ENCODE measurements at places on chromosomes 1 and 21.

DNA sequence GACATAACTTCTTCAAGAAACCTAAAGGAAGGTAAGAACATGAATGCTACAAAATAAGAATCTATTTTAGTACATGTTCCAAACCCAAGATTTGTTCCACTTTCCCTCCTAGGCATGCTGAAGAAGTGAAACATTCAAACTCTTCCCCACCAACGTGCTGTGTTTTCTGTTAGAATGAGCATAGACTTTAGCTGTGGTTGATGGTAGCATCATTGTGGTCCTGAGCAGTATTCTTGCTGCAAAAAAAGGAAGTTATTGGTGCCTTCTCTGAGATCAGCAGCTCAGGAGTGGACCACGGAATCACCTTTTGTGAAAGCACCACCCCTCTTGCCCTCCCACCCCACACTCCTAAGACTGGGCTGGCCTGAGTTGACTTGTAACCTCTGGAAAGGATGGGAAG lies 100.4 kb upstream of the POGK start:
- no peak for DNase-seq

GRCh38 chr1:83034851-83035250 lies 964.1 kb downstream of the TTLL7 start:
- no peak for DNase-seq

- DNase-seq: no peak
Observed at GRCh38 chr1:25774921-25775771, 24.8 kb upstream of the SELENON start.

GRCh38 chr1:205430696-205431305 lies 8.9 kb upstream of the LEMD1 start:
- DNase-seq: peak; percentile 70

GRCh38 chr1:5885471-5886139 lies 106.6 kb downstream of the NPHP4 start:
- DNase-seq: no peak

DNA sequence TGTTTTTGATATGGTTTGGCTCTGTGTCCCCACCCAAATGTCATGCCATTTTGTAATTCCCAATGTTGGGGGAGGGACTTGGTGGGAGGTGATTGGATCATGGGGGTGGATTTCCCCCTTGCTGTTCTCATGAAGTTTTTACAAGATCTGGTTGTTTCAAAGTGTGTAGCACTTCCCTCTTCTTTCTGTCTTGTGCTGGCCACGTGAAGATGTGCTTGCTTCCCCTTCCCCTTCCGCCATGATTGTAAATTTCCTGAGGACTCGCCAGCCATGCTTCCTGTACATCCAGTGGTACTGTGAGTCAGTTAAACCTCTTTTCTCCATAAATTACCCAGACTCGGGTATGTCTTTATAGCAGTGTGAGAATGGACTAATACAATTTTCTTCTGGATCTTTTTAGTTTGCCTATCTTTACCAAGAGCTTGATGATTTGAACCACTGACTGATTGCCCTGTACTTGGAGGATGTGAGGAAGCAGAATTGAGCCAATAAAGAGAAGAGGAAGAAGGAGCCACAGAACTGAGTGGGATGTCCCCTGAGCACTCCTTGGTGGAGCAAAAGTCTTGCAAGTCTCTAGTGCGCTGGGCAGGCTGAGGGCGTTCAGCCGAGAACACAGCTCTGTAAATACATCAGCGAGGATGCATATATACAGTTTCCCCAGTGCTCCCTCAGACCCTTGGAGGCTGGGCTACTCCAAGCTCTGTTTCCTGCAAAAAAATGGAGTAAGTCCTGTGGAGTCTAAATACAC lies 102.6 kb downstream of the CYYR1 start:
- no peak for DNase-seq

GRCh38 chr1:89271341-89272015 lies 1.2 kb downstream of the GBP5 start:
- no peak for DNase-seq

GRCh38 chr1:232944347-232944746 lies 6.1 kb upstream of the NTPCR start:
- DNase-seq: no peak

DNA sequence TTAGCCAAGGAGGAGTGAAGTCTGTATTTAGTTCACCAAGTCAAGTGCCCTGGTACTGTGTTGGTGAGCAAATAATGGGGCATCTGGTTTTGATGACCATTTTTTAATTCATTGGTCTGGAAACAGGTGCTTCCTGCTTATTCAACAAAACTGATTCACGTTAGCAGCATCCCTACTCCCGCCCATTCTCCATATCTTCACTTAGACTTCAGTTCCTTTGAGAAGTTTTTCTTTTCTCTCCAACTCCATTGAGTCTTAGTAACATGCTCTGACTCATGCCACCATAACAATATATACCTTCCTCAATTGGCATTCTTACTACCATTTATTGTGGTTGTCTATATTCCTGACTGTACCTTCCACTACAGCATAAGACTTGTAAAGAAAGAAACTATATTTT lies 468.9 kb downstream of the DPYD start:
- DNase-seq: no peak

DNA sequence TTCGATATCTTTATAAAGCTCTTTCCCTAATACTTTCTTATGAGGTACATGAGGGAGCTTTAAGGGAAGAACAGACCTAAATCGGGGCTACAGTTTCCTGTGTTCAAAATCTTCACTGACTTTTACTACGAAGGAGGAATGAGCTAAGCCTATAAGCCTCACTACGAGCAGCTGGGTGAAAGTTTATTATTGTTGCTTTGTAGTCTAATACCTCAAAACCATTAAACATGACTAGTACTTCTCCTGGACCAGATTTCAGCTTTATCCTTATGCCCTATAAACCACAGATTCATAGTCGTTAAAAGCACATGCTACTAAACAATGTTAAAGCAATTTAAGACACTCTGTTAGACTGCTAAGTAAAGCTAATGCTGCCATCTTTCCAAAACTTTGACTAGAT lies 30.2 kb downstream of the NDC1 start:
- DNase-seq: no peak

GRCh38 chr1:113870778-113871177 lies 734 bp downstream of the PTPN22 start:
- no peak for DNase-seq

DNA sequence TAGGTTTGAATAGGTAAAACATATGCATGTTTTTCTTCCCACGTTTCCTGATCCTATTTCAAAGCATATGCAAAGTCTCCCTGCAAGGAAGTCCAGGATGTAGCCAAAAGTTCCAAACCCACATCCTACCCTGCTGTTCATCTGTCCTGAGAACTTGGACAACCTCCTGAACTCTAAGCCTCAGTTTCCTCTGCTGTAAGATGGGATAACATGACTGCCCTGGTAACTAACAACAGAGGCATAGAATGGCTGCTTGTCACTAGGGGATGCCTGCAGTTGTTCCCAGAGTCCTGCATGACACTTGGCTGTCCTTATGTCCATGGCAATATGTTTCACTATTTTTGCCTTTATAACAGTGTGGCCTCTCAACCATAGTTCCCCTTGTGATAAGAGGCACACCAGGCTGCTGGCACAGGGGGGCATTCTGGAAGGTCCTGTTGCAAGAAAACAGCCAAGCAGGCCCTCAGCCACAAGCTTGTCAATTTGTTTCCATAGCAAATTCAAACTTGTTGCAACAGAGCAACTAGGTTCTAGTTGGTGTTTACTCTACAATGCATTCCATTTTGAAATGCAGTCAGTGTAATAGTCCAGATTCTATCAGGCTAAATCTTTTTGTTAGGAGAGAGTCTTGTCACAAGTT lies 1.5 kb upstream of the HDGF start:
- no peak for DNase-seq

DNA sequence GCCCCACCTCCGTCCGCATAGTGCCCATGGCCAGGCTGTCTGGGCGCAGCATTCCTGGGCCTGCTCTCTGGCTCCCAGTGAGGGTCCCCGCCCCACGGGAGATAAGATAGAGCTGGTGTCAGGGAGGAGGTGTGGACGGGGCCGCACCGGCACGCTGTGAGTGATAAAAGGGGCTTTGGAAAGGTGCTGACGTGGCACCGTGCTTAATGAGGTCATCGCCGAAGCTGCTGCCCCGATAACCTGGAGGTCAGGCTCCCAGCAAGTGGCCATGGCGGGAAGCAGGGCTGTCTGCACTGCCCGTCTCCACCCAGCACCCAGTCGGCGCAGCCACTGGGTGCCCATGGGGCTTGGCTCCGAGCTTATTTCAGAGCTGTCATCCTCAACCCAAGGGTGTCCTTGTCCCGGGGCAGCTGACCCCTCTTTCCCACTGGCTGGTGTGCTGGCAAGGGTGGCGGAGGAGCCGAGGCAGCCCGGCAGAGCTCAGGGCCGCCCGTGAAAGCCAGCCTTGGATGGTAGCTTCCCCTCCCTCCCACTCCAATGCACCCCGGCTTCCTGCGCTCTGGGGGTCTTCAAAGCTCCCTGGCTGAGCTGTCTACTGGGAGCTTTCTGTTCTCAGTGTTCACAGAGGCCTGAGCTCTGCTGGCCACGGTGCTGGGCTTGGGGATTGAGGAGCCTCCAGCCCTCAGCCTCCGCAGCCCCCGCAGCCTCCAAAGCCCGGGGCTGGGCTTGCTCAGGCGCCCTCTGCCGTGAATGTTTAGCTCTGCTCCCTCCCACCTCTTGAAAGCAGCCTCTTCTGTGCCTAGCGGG lies 105.1 kb upstream of the ARHGEF16 start:
- no peak for DNase-seq

DNA sequence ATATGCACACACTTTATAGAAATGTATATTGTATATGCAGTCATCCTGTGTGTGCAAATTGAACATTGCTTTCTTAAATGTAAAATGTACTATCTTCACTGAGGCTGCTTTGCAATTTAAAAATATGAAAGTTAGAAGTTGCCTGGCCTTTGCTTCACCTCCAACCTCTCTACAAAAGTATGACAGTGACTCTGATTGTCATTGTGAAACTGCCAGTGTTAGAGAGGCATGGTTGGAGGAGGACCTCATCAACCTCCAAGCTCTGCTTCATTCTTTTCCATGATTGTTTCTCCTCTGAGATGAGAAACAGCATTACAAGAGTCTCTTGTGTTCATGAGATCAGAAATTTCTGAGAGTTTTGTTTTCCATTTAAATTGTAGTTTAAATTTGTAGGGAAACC lies 185.5 kb downstream of the ZC3H11B start:
- no peak for DNase-seq

DNA sequence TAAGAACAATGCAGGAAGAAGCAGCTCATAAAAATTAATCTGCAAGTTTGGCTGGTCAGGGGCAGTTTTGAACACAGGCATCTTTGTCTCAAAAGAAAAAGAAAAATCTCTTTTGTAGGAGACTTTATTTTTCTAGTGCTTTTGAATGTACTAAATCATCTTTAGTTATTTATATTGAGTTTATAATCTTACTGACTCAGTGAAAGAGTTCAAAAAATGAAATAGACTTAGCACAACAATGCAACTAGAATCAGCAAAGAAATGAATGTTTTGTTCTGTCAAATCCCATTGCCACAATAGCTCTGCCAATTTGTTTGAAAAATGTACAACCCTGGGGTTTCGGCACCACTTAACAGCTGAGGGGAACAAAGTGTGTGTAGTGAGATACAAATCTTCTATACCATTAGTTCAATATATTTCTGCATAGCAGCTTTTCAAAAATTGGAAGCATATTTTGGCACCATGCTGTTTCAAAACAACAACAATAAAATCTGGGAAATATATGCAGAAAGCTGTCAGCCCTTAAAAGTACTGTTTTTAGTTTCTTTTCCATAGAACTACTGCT lies 1969.1 kb downstream of the MRPL39 start:
- no peak for DNase-seq

GRCh38 chr1:109667452-109668122 lies at the start of gene GSTM2:
GSTM2 (plus strand) TSS chr1:109668057; CDS start chr1:109668116, 59 bp downstream.
- peak; percentile 97 for DNase-seq

GRCh38 chr1:101313356-101313755 lies 76.5 kb downstream of the S1PR1 start:
- no peak for DNase-seq

DNA sequence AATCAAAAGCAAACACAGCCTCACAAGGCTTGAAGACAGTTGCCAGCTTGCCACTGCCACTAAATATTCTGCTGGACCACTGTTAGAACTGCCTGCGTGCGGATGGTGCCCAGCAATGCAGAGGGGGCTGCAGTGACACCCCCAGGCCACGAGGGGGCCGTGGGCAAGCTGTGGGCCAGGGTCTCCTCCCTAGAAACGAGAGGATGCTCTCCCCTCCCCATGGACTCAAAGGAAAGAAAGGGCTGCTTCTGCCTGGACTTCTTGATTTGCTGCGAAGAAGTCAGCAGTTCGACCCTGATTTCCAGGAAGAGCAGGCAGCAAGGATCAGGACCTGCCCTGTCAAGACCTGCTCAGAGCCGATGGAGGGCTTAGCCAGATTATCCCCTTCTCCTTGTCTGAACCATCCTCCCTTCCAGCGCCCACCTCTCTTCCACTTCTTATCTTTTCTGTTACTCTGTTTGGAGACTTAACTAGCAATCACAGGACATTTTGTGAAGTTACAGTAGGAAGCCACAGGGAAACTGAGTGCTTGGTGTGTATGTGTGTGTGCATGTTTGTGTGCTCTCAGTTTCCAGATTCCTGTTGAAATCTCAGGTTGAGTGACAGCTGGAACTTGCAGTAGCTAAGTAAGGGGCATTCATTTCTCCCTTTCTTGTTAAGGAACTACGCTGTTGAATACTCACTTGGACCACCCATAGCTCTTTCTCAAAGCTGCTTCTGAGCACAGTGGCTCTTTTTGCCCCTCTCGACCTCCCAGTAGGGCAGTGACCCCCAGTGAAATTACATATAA lies 2.7 kb downstream of the MAN1C1 start:
- DNase-seq: no peak

GRCh38 chr1:216832192-216832591 lies 109.0 kb upstream of the ESRRG start:
- no peak for DNase-seq

DNA sequence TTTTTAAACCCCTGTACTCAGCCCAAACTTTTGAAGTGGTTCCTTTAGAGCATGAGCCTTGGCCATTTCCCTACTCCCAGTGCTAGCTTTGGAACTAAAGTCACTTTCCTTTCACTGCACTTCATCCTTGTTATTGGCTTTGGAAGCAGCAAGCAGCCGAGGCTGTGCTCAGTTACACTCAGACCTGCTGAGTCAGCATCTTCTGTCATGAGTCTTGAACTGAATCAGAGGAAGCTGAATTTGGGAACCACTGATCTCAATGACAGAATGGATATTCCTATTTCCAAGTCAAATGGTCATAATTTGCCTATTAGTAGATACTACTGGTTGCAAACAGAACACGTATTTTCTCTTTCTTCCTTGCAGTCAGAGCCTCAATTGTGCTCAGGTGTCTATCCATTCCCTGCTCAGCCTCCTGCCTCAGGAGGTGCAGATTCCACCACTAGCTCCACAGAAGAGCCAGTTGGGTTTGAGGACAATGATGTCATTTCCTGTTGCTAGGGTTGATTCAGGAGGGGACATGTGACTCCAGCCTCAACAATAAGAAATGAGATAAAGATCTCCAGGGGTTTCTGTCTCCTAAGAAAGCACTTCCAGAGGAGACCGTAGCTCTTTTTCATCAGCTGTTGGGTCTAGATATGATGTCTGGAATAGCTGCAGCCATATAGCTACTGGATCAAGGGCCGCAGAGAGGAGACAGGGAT lies 44.9 kb upstream of the NTPCR start:
- DNase-seq: no peak

All from ascending aorta (tissue), 2 donors.